ENCODE measurements at places on chromosomes 11 and 22.

DNA sequence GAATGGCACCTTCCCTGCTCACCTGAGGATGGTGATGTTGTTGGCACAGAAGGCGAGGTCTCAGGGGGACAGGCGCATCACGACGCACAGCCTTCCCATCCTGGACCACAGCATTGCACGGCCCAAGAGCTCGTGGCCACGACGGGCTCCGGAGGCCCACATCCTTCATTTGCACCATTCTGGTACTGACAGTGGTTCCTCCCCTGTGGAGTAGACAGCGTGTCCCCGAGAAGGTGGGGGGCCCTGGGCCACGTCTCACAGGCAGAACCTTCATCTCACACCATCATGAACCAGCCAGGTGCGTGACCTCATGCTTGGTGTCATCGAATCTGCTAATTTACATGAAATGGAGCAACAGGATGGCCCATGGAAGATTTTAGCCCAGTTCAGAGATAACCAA is 180.0 kb downstream of the CTTN start:
- H3K27ac ChIP-seq: no peak overlapping the region
- H3K4me1 ChIP-seq: peaks cover 3% of the 10 kb centered on the region
- no peaks in the 10 kb centered on the region for H3K27me3 ChIP-seq

DNA sequence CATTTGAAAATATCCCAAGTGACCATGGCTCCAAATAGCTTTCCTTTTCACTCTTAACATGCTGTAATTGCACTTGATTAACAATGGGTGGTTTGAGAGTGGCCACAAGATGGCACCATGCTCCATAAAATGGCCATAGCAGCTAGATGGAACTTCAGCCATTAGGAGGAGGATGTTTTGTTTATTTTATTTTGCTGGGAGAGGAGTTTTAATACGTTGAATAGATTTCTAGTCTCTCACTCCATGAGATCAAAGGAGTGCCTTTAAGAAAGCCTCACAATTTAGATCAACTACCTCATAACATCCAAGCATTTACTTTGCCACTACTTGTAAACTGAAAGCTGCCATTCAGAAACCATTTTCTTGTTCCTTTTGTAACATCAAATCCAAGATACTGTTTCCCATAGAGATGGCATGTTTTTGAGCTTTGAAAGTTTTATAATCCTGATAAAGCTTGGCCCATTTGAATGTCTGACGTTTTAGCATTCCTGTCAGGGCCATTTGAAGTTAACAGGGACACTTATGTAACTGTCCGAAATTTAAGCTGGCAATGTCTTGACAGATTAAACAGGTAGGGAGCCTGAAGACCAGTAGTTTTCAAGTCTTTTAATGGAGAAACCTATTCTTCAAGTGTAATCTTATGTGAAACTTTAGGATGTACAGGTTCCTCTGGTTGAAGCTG is 4.7 kb downstream of the FEN1 start:
- peaks cover 9% of the 10 kb centered on the region for H3K4me1 ChIP-seq
- no peaks in the 10 kb centered on the region for H3K27me3 ChIP-seq
- peaks cover 47% of the 10 kb centered on the region for H3K36me3 ChIP-seq
- DNase-seq: peak; percentile 90
- H3K4me3 ChIP-seq: no peak overlapping the region

DNA sequence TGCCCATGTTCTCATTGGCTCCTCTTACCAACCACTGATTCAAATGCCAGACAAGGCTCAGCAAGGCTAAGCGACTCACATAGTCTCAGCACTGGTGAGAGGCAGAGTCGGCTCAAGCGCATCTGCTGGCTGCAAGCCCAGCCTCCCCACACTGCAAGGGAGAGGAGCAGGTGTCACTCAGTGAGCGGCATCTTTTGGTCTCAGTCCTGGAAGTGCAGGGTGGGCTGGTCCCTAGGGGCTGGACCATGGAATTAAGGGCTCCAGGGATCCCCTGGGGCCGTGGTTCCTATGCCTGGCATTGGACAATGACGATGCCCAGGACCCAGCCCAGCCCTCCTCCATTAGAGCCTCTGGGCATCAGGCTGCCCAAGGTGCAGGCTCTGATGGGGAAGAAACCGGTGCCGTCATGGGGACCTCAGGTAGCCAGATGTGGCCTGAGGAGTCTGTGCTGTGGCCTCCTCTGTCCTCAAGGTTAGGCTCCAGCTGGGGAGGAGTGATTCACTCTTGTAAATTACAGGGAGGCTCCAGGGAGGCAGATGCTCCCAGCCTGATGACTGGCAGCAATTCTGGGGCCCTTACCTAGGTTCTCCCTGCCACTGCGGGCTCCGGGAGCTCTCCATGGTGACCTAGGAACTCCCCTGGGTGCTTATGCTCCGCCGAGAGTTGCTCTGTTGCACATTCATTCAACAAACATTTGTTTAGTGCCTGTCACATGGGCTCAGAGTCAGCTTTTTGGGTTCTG is 28.0 kb downstream of the FADS2 start:
- DNase-seq: no peak
- peaks cover 5% of the 10 kb centered on the region for H3K4me1 ChIP-seq
- H3K36me3 ChIP-seq: peaks cover 75% of the 10 kb centered on the region
- no peak overlapping the region for H3K27ac ChIP-seq

- peaks cover 26% of the 10 kb centered on the region for H3K4me1 ChIP-seq
- no peak overlapping the region for H3K4me3 ChIP-seq
- no peaks in the 10 kb centered on the region for H3K27me3 ChIP-seq
Observed at GRCh38 chr11:126341760-126342161, 13.7 kb upstream of the ST3GAL4 start.

- H3K36me3 ChIP-seq: no peaks in the 10 kb centered on the region
- H3K27ac ChIP-seq: no peak overlapping the region
- H3K27me3 ChIP-seq: peaks cover 33% of the 10 kb centered on the region
- H3K4me3 ChIP-seq: no peak overlapping the region
- DNase-seq: no peak
- peaks cover 16% of the 10 kb centered on the region for H3K4me1 ChIP-seq
Observed at GRCh38 chr22:20211997-20212753, 55.9 kb downstream of the RTN4R start.

- peaks cover 4% of the 10 kb centered on the region for H3K27me3 ChIP-seq
- no peaks in the 10 kb centered on the region for H3K4me1 ChIP-seq
- no peak overlapping the region for H3K27ac ChIP-seq
- no peaks in the 10 kb centered on the region for H3K36me3 ChIP-seq
- DNase-seq: no peak
Observed at GRCh38 chr11:134530636-134531326, 118.7 kb upstream of the B3GAT1 start.

GRCh38 chr22:31520051-31520450 is 23.7 kb downstream of the SFI1 start:
- DNase-seq: no peak
- peaks cover 7% of the 10 kb centered on the region for H3K36me3 ChIP-seq
- no peak overlapping the region for H3K27ac ChIP-seq
- H3K4me1 ChIP-seq: no peaks in the 10 kb centered on the region

DNA sequence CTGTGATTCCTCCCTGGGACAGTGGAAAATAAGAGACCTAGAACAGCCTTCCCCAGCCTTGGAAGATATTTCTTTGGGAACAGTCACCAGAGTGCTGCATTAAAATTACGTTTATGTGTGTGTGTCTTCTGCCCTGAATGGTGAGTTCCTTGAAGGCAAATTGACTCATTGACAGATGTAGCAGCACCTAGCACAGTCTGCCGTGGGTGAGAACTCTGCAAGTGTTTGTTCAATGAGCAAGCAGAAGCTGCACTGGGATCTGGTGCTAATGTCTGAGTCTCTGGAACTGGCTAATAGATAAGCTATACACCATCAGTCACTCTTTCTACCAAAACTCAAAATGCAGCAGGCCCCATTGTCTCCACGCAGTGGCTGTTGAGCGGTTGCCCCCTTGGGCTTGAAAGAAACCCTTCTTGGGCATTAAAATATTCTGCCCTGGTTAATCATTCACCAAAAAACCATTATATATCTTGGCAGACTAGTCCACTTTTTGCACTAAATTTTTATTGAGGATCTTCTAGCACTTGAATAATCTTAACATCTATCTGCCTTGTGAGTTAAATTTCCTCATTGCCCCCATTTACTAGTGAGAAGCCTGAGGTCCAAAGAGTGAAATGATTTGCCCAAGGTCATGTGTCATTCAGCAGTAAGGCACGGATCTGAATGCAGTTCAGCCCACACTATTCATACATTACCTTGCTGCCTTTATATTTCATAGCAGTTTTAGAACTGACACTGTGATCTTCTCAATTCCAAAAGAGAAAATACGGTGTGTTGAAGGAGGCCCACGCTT is 87.8 kb upstream of the GALNT18 start:
- no peaks in the 10 kb centered on the region for H3K36me3 ChIP-seq
- no peak overlapping the region for H3K27ac ChIP-seq
- H3K4me1 ChIP-seq: no peaks in the 10 kb centered on the region
- no peak overlapping the region for H3K4me3 ChIP-seq
- DNase-seq: no peak
- H3K27me3 ChIP-seq: peaks cover 3% of the 10 kb centered on the region

GRCh38 chr11:35893796-35894475 is 49.9 kb upstream of the LDLRAD3 start:
- no peak overlapping the region for H3K4me3 ChIP-seq
- H3K36me3 ChIP-seq: no peaks in the 10 kb centered on the region
- peak; percentile 6 for DNase-seq
- H3K27ac ChIP-seq: no peak overlapping the region
